Germinal center (tissue), 1 donor: ENCODE measurements at places on chromosomes 1 and 21.
A peak's percentile ranks its signal among the peaks of the same experiment; 100 is the strongest.

DNA sequence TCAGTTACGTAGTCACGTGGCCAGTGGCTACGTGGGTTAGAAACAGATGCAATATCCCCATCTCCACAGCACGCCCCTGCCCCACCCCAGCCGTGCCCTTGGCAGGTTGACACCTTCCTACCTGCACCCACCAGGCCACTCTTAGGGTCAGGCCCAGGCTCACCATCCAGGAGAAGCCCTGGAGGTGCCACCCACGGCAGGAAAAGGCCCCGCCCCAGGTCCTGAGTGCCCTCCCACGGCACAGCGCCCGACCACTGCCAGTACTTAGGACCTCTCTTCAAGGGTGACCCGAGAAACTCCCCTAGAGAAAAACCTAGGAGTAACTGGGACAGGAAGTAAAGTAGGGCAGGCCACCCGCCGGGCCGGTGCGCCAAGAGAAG, 1.5 kb downstream of the C1orf35 start:
- no peak for DNase-seq

GRCh38 chr1:109847251-109847650, 63.4 kb upstream of the CSF1 start:
- DNase-seq = no peak

GRCh38 chr1:24281591-24281990, 37.6 kb upstream of the GRHL3 start:
- DNase-seq = no peak

GRCh38 chr1:232221802-232222499, 408.0 kb downstream of the SIPA1L2 start:
- no peak for DNase-seq

- no peak for DNase-seq
Observed at GRCh38 chr1:109763646-109764415, at the start of gene EPS8L3. Gene EPS8L3 (minus strand): TSS chr1:109763923. CDS start chr1:109761749, 2,174 bp downstream.

GRCh38 chr1:219020386-219020785, 153.3 kb upstream of the LYPLAL1 start:
- no peak for DNase-seq

- no peak for DNase-seq
Observed at GRCh38 chr1:30892671-30893073, 15.9 kb downstream of the SDC3 start.

- no peak for DNase-seq
Observed at GRCh38 chr1:248855580-248855979, 3.3 kb downstream of the ZNF692 start.

GRCh38 chr1:210362526-210362925, 33.8 kb downstream of the HHAT start:
- DNase-seq = no peak

DNA sequence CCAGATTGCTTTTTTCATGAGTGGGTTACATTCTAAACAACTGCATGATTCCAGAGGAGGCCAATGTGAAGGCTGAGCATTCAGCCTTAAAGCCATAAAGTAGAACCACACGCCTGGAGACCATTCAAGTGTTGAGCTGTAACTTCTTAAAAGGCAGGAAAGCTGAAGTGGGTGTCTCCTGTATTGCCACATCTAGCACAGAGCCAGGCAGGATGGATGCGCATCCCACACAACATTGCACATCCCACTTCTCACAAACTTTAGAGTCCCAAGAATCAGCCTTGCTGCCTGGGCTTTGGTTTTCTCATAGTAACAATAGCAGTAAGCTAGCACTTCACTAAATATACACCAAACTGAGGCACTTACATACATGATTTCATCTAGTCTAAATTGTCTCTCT, 151.7 kb downstream of the DAB1 start:
- DNase-seq = no peak

- no peak for DNase-seq
Observed at GRCh38 chr1:67821263-67821662, 12.0 kb downstream of the GNG12 start.

DNA sequence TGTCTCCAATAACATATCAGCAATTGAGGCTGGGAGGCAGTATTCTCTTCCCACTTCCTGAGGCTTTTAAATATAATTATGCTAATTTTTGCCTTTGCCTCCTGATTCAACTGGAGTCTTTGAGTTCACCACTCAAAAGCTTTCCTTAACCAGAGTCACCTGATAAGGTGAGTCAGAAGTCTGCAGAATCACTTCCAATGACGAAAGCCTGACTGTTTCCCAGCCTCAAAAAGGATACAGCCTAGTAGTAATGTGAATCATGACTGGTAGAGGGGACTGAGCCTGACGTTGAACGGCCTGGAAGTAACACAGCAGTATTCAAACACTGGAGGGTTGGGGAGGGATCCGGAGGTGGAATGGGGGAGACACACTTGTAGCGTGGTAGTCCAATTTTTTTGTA, 10.4 kb upstream of the MRPL9 start:
- DNase-seq = no peak

DNA sequence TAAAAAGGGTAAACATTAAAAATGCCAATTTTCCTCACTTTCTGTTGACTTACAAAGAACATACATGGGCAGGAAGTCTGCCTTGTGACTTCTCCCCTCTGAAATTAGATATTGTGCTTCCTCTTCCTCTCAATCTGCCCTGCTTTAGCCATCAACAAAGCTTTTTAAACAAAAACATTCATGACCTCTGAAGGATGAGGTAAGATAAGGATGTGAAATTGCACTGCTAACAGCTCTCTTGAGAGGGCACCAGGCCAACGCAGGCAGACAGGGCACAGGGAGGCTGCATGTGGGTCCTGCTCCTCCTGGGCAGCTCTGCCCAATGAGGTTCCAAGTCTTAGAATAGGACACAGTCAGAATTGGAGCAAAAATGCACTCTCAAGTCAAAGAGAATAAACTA, 62.1 kb downstream of the DEGS1 start:
- peak; percentile 56 for DNase-seq

- no peak for DNase-seq
Observed at GRCh38 chr1:203181586-203182386, 4.7 kb downstream of the CHI3L1 start.

DNA sequence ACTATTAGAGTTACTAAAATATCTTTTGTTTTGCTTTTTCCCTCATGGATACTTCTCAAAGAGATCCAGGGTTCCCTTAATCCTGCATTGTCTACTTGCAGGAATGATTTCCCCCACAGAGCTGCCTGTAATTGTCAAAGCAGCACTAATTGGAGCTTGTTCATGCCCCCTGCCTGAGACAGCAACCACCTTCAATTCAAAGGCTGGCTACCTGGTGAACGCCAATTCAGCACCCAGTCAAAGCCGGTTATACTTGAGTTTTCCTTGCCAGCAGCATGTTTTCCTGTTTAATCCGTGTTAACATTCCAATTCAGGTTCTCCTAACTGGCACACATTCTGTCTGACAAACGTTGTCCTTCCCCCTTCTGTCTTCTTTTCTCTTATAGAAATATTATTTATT, 382.9 kb downstream of the NTNG1 start:
- no peak for DNase-seq

DNA sequence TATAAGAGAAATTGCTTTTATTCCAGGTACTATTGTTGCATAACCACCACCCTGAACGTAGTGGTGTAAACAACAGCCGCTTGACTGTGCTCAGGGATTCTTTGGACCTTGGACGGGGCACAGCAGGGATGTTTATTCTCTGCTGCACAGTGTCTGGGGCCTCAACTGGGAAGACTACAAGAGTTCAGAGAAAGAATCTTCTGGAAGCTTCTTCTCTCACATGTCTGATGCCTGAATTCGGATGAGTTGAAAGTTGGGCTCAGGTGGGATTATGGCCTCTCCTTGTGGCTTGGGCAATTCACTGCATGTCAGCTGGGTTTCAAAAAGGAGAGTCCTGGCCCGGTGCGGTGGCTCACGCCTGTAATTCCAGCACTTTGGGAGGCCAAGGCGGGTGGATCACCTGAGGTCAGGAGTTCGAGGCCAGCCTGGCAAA, 19.0 kb upstream of the SSBP3 start:
- no peak for DNase-seq

- DNase-seq = no peak
Observed at GRCh38 chr1:169906938-169907337, 13.2 kb upstream of the SCYL3 start.

- DNase-seq = no peak
Observed at GRCh38 chr21:34705011-34705410, 36.2 kb downstream of the CLIC6 start.

DNA sequence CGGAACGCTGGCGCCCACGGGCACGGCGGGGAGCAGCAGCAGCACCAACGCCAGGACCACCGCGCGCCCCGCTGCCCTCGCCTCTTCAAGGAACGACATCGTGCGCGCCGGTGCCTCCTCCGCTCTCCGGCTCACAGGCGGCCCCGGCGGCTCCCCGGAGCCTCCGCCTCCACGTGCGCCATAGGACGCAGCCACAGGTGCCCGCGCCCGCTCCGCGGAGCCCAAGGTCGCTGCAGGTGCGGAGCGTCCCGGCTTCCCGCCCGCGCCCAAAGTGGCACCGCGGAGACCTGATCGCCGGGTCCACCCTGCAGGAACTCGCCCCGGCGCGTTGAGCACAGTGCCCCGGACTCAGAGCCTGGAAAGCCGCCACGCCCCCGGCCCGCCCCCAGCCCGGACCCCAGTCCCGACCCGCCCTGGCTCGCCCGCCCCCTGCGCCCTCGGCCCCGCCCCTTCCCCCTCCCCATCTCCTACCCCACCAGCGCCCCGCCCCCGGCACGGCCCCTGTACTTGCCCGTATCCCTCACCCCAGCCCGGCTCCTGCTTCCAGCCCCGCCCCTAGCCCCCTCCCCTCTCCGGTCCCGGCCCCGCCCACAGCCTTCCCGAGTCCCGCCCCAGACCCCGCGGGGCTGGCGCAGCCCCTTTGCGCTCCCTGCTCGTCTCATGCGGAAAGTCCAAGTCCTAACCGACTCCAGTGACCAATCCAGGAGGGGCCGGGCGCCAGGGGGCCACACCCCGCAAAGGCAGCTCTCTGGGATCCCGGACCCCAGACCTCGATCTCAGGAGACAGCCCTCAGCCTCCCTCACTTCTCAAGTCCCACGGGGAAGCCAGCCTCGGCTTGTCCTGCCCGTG, at the start of gene MEGF6:
Gene MEGF6, minus strand, starts transcription at position 339 of the 850 bp plus-strand sequence. Its CDS starts 240 bp downstream, at position 99.
- DNase-seq = peak; percentile 79

DNA sequence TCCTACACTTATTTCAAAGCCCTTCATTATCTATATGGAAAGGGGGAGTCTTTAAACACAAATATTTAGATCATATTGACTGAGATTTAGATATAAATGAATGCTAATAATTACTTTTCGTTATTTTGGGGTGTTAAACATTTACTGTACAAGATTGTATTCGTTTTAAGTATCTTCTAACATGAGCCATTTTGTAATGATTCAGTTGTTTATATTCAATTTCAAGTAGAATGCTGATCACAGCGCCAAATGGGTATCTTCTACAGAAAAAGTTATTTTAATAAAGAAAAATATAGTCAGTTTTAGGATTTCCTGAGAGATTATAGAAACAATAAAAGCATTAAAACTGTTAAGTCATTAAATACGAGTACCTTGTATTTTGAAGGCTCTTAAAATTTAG, 104.5 kb upstream of the HNRNPU start:
- DNase-seq = no peak

- no peak for DNase-seq
Observed at GRCh38 chr1:53400761-53401674, 58.2 kb upstream of the DMRTB1 start.

GRCh38 chr1:190452272-190452848, 25.3 kb downstream of the BRINP3 start:
- DNase-seq = no peak

DNA sequence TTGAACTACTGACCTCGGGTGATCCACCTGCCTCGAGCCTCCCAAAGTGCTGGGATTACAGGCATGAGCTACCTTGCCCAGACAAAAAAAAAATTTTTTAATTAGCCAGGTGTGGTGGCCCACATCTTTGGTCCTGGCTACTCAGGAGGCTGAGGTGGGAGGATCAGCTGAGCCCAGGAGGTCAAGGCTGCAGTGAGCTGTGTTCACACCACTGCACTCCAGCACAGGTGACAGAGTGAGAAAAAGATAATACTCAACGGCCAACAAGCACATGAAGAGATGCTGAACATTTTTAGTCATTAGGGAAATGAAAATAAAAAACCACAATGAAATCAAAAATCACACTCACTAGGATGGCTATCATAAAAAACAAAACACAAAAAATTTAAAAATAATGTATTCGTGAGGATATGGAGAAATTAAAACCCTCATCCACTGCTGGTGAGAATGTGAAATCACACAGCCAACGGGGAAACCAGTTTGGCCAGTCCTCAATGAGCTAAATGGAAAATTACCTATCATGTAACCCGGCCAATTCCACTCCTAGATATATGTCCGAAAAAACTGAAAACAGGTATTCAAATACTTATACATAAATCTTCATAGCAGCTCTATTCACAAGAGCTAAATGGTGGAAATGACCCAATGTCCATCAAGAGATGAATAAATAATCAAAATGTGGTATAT, 41.2 kb downstream of the ENAH start:
- no peak for DNase-seq

- no peak for DNase-seq
Observed at GRCh38 chr1:8813016-8813763, 4.2 kb downstream of the RERE start.

GRCh38 chr1:38000233-38000528, 5.1 kb downstream of the FHL3 start:
- no peak for DNase-seq

DNA sequence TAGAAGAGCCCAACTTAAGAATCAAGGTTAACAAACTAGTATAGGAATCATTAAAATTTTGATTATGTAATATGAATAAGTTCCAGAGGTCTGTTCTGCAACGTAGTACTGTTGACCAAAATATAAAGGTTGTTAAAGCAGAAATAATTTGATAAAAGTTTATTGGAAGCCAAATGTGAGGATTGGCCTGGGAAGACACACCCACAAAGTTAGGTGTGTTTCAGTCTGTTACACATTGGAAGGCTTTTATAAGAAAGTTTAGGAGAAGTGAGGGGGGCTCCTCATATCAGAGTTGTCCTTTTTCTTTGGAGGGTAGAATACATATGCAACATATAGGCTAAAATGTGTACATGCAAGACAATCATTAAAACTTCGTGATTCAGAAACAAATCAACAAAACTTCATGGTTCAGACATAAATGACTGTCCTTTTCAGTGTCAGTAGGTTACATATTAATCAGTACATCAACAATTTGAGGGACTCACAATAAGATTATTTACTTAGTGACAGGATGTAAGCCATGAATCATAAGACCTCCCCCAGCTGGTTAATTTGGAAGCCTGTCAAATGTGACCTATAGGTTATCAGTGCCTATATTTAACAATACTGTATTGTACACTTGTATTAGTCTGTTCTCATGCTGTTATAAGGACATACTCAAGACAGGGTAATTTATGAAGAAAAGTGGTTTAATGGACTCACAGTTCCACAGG, 245.0 kb upstream of the B3GALT2 start:
- no peak for DNase-seq

- peak; percentile 75 for DNase-seq
Observed at GRCh38 chr1:12619792-12620487, 1.9 kb upstream of the DHRS3 start.

GRCh38 chr1:84406346-84406861, 8.1 kb downstream of the DNASE2B start:
- DNase-seq = no peak

GRCh38 chr1:200919386-200919785, 24.7 kb downstream of the INAVA start:
- DNase-seq = no peak

DNA sequence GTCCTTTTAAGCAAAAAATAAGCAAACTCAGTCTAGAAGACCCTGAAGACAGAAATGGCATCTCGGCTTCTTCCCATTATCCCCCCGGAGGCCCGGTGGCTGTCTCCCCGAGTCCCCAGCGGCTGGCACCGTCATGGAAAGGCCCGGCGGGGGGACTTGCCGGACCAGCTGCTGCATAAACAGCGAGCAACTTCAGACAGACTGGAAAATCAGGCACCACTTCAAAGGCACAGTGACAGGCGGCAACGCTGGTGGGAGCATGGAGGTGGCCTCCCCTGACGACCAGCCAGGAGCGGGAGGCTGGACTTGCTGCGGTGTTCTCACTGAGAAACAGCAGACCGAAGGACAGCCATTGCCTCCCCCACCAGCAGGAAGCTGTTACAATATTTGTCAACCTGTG, 18.4 kb upstream of the C1QA start:
- DNase-seq = no peak
